ENCODE measurements at places on chromosomes 5 and 9. TPM values are rescaled to one million over a fixed set of nuclear protein-coding genes. Genes with fewer than 3 reads are reported as not detected.
A peak's percentile ranks its signal among the peaks of the same experiment; 100 is the strongest.

Gene DRD1
- 0.07 TPM for polyA plus RNA-seq

Gene ANKDD1B
- polyA plus RNA-seq: not detected

Gene PRELID2
- 40.9 TPM for polyA plus RNA-seq

DNA sequence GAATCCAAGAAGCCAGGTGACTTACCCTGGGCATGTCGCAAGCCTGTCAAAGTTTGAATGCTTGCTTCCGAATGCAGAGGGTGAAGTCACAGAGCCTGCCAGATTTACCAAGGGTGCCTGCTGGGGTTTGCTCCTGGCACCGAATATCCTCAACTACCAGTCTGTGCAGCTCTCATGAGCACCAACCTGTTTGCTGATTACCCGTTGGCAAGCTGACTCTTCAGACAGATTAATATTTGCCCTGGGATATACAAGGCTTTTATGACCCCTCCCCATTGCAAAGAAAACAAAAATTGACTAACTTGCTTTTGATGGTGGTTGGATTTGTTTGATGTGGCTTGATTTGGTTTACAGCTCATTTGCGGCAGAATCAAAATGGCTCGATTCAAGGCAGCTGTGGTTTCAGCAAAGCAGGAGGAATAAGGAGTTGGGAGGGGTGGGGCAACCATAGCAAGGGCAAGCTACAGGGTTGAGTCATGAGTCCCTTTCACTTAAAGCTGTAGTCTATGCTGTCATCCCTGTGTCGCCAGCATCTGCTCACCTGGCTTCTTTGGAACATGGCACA, 82.3 kb upstream of the AGXT2 start:
- peak; percentile 69 for DNase-seq

DNA sequence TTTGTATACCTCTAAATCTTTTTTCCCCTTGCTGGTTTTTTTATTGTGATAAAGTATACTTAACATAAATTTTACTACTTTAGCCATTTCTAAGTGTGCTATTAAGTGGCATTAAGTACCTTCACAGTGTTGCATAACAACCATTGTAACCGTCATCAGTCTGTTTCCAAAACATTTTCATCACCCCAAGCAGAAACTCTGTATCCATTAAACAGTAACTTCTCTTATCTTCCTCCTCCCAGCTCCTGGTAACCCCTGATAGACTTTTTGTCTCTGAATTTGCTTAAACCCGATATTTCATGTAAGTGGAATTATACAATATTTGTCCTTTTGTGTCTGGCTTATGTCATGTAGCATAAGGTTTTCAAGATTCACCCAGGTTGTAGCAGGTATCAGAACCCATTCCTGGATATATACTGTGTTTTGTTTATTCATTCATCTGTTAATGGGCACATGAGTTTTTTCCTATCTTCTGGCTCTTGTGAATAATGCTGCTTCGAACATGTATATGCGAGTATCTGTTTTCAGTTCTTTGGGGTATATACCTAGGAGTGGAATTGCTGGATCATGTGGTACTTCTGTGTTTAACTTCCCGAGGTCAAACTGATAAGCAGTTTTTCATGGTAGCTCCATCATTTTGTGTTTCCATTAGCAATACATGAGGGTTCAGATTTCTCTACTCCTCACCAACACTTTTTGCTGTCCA, 66.4 kb downstream of the EHMT1 start:
- DNase-seq: no peak

DNA sequence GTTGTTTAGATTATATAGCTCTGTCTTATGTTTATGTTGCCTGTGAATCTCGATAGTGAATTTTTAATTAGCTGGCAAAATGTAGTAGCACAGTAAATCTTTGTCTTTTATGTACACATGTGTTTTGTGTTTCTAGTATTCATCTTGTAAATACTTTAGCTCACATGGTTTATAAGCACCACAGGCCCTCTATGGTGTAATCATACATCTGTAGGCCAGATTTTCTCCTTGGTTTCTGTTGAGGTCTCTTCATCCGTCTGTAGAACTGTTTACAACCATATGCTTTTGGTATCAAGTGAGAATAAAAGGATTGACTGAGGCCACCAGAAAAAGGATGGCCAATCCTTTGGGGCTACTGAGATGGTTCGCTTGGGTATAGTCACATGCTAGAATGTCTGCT, 45.0 kb downstream of the PRR16 start:
- no peak for DNase-seq

- DNase-seq: no peak
Observed at GRCh38 chr5:168646335-168646734, 67.2 kb upstream of the PANK3 start.

DNA sequence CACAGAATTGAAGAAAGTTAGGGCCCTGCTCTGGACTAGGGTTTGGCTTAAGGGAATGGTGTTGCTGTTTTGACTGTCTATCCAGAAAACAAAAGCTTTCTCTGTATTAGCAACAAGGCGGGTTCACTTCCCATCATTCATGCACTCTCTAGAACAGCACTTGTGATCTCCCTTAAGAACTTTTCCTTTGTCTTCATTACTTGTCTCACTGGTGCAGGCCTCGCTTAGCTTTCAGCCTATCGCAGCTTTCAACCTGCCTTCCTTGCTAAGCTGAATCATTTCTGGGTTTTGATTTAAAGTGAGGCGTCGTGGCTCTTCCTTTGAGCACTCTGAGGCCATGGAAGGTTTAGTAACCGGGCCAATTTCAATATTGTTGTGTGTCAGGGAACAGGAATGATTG, 35.2 kb upstream of the LPCAT1 start:
- no peak for DNase-seq

All from small intestine (tissue), 16 donors.